GM23248 (cell line): ENCODE measurements at places on chromosomes 11 and 22.

- DNase-seq: peak; percentile 61
Observed at GRCh38 chr11:79440571-79441460, at the start of gene TENM4. TENM4 (minus strand) TSS chr11:79441030; CDS start chr11:79069944, 371,086 bp downstream.

DNA sequence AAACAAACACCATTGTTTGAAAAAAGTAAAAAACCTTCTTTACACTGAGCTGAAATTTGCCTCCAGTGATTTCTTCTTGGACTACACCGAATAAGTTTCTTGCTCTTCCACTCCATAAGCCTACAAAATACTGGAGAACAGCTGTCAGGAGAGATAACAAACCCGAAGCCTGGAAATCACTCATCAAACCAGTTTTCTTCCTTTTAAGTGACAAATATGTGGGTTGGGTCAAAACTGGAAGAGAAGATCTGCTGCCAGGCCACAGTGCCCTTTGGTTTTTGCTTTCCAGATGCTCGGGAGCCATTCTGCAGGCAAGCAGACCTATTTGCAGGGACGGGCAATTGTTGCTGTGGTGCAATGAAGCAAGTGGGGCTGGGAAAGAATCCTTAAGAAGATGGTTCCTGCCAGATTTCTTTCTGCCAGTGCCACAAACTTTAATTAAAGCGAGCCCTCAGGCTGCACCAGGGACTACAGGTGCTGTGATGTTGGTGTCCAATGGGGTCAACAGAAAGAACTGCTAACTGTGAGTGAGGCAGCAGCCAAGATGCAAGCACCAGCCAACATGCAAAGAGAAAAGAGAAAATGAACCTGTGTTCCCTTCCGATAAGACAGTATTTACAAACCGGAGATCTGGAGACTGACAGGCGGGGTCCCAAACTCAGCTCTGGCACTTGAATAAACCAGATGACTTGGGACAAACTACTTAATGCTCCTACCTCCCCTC lies 44.8 kb upstream of the SMCO4 start:
- no peak for DNase-seq

DNA sequence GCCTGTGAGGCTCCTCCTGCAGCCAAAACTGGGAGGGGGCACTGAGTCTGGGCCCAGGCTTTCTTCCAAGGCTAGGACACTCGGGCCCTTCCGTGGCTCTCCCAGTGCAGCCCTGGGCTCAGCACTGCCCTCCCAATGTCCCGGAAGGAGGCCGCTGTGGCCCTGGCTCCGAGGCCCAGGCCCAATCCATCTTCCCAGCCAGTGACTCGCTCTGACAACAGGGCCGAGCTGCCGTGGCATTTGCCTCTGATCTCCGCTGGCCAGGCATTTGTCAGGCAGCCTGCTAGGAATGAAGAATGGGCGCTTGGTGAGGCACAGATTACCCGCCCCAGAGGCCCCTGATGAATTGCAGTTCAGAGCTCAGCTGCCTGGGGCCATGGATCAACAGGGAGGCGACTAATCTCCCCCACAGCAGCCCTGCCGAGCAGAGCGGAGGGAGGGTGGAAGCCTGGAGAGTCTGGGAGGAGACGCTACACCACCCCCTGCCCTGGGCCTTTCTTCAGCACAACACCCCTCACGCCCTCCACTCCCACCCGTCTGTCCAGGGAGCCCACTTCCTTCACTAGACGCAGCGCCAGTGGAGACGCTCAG lies 8.3 kb downstream of the FXYD2 start:
- DNase-seq: peak; percentile 48

GRCh38 chr11:19727246-19727645 lies 14.6 kb downstream of the NAV2 start:
- DNase-seq: peak; percentile 62

GRCh38 chr22:29635734-29636357 lies 32.4 kb downstream of the NF2 start:
- peak; percentile 77 for DNase-seq

DNA sequence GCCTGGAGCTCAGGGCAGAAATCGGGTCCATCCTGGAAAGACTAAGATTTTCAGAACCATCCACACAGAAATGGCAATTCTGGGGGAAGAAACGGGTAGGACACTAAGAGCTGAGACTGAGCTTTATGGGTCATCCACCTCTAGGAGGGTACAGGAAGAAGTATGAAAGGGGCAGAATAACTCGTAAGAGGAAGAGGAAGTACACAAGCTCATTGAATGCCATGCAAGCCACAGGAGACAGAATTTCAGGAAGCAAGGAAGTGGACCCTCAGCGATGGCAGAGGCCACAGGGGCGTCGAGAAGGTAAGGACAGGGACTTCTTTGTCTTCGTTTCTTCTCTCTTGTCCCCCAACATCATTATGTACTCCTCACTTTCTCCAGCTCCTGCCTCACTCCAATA lies 169.6 kb downstream of the MAML2 start:
- no peak for DNase-seq

GRCh38 chr11:26719289-26719973 lies 2.4 kb downstream of the SLC5A12 start:
- DNase-seq: no peak

DNA sequence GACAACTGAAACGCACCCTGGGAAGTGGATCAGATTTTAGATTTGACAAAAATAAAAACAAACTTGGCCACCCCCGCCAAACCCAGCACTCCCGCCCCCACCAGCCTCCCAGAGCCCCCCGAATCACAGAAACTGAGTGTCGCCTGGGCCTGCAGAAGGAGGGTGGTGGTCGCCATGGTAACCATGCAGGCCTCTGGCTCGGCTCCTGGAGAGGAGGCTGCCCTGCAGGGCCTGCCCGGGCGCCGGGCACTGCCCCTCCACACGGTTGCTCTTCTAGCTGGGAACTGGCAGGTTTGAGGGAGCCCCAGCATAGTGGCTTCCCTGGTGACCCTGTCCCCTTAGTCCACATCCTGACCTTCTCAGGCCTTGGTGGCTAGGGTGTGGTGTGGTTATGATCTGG lies 19.3 kb downstream of the CACNA1I start:
- no peak for DNase-seq

DNA sequence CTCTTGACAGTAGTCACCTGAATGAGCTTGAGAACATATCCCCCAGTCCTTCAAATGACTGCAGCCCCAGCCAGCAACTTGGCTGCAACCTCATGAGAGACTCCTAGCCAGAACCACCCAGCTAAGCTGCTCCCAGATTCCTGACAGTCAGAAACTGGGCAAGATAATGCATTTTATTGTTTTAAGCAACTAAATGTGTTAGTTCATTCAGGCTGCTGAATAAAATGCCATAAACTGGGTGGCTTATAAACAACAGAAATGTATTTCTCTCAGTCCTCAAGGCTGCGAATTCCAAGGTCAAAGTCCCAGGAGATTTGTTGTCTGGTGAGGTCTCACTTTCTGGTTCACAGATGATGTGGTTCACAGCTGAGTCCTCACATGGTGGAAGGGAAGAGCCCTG lies 5.8 kb upstream of the PAMR1 start:
- DNase-seq: peak; percentile 55

- DNase-seq: no peak
Observed at GRCh38 chr22:25098445-25099081, 101.1 kb upstream of the CRYBB3 start.

DNA sequence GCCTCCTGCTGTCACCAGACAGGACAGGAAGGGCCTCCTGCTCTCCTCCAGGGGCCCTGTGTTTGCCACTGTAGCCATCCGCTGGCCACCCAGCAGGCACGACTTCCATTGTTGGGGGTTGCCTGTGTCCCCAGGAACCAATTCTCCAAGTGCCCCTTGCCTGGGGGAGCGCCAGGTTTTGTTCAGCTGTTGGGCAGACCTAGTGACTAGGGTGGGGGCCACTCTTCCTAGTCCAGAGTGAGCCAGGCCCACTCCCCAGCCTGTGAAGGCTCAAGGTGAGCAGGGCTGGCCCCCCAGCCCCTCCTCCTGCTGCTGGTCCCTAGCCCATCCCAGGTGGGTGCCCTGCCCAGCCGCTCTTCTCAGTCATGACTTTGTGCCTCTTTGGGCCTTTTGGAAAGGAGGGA lies 30.9 kb downstream of the OSBPL5 start:
- no peak for DNase-seq

GRCh38 chr11:66878474-66878873 lies 21.6 kb downstream of the LRFN4 start:
- no peak for DNase-seq

DNA sequence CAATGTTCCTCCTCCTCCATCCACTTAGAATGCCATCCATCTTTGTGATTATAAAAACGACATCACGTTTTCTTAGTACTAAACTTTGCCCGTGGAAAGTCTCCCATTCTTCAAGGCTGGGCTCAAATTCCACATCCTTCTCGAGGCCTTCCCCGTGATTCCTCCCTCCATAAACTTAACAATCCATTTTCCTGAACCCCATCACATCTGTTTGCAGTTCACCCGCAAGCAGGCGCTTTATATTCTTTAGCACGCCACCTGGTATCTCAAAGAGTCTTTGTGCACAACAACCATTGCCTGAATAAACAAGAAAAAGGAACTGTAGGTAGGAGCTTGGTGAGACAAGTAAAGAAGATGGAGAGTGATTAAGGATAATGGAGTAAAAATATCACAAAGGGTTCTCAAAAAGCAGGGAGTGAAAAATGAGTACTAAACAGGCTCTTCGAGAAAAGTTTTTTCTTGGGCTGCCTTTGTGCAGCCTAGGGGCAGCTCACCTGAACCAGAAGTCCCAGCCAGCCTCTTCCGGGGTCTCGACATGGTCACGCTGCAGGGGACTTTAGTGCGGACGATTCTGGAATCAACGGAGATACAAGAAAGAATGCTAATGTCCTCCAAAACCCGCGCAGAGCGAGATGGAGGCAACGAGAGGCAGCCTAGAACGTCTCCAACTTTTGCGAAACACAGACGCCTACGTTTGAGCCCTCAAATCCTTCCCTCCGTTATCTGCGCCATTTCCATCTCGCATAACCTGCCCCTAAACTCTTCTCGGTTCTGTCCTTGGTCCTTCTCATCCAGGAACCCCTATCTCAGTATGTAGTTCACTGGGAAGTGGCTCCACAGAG lies 585 bp downstream of the THYN1 start:
- peak; percentile 84 for DNase-seq

GRCh38 chr11:95608093-95608492 lies 181.5 kb downstream of the FAM76B start:
- no peak for DNase-seq

- DNase-seq: no peak
Observed at GRCh38 chr11:24861440-24861839, 364.6 kb downstream of the LUZP2 start.

GRCh38 chr11:4115128-4115527 lies 20.5 kb downstream of the RRM1 start:
- no peak for DNase-seq

- DNase-seq: no peak
Observed at GRCh38 chr22:46905415-46905814, 143.0 kb downstream of the TBC1D22A start.

DNA sequence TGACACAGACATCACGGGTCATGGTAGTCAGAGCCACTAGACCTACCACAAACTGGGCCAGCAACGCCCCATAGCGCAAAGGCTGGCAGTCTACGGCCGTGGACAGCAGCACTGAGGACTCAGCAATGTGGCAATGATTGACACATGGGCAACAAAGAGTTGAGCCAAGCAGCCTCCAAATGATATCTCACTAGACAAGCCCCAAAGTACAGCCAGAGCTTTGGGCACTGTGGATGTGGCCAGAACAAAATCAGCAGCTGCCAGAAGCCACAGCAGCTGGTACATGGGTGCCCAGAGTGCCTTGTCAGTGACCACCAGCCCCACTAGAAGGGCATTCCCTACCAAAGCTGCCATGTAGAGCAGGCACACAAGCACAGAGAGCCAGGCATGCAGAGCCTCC lies 11.2 kb upstream of the UBQLNL start:
- no peak for DNase-seq

GRCh38 chr11:128871168-128871610 lies 4.1 kb upstream of the KCNJ1 start:
- DNase-seq: no peak

DNA sequence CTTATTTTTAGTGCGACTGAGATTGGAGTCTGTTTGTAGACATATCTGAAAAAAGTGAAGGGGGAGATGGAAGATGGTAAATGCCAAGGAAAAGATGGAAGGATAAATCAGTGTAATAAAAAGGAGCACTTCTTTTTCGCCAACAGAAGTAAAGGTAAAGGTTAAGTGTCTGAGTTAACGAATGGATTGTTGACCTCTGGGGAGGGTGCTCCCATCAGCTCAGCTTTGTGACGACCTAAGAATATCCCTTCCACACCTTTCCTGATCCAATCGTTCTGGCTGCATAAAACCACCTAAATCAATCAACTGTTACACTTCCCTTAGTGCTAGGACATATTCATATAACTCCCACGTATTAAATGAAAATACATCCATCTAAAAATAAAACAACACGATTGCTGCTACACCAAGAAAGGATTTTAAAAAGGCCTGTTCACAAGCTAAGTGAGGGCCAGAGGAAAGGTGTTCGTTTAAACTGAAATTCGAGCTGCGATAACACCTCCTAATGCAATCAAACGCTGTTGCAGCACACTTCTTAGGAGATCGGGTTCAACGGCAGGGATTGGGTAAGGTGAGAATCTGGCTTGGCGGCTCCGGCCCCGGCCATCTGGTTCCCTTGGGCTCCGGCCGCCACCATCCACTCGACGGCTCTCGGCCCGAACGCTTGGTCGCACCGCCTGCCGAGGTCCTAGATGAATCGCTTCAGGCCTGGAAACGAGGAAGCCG lies 658 bp downstream of the C11orf71 start:
- peak; percentile 79 for DNase-seq

DNA sequence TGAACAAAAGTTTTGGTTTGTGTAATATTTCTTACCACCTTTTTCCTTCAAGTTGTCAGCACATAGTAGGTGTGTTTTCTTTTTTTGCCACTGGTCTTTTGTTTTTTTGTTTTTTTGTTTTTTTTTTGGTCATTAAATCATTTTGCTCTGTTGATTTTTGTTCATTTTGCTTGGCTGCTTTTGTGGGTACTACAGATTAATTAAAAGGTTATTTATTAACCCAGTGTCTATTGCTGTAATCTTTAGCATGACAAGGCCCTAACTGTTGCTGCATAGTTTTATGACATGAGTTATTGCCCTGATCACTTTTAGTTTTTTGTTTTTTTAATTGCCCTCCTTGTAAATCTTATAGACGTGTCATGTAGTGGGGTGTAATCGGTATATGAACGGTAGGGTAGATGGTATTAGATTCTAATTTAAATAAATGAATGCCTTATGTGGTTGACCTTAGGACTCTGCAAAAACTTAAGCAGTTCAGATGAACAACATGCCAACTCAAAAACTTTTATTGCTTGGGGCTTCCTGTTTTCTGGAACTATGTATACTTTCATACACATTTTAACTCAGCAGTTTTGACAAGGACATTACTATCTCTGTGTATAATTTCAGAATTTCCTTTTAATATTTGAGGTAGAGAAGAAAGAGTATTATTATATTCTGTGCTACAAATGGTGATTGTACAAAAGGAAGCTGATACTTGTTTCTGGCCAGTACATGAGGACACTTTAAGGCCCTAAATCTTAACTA lies 7.9 kb downstream of the EWSR1 start:
- no peak for DNase-seq

GRCh38 chr11:26199331-26200095 lies 132.4 kb upstream of the ANO3 start:
- DNase-seq: peak; percentile 20
